ENCODE measurements at places on chromosomes 16 and 17.

- DNase-seq: no peak
Observed at GRCh38 chr17:77382356-77382911, 241.7 kb downstream of the SEC14L1 start.

- DNase-seq: no peak
Observed at GRCh38 chr17:70829876-70830275, 660.5 kb downstream of the KCNJ2 start.

GRCh38 chr16:75803753-75804152 is 77.5 kb upstream of the CPHXL start:
- DNase-seq: no peak

- peak; percentile 39 for DNase-seq
Observed at GRCh38 chr17:41967141-41967920, 736 bp downstream of the CNP start.

GRCh38 chr16:82016964-82017363 is 5.7 kb upstream of the SDR42E1 start:
- no peak for DNase-seq

DNA sequence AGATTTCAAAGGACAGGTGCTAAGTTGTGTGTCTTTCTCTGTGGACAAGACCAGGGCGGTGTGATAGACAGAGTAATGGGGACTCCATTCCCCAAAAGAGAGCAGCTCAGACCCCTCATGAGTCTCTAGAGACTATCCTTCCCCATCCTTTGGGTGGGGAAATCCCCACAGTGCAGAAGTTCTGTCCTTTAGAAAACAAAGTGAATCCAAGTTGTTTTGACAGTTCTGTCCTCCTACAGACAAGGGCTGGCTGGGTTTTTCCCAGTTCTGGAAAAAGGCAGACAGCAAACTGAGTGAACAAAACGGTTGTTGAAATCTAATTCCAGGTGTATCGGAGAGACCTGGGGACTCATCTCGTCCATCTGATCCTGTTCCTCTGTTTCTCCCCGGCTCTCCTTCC is 11.0 kb upstream of the HAS3 start:
- DNase-seq: no peak

GRCh38 chr16:58970775-58971174 is 236.7 kb upstream of the GOT2 start:
- DNase-seq: no peak

- DNase-seq: no peak
Observed at GRCh38 chr16:9128346-9129342, 37.2 kb downstream of the HAPSTR1 start.

DNA sequence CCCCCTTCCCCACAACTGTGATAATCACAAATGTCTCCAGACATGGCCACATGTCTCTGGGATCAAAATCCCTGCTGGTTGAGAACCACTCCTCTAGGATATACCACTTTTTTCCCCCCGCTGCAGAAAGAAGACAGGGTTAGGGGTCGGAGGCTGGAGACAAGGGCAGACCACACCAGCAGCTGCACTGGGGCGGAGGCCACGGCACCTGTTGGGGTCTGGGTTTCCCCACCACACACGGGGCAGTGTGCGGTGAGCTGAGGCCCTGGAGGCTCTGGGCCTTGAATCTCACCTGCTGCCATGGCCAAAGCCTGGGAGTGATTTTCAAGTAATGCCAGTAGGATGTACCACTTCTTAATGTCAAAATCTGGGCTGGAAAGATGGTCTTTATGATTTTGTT is 320.5 kb downstream of the SNX29 start:
- DNase-seq: no peak

DNA sequence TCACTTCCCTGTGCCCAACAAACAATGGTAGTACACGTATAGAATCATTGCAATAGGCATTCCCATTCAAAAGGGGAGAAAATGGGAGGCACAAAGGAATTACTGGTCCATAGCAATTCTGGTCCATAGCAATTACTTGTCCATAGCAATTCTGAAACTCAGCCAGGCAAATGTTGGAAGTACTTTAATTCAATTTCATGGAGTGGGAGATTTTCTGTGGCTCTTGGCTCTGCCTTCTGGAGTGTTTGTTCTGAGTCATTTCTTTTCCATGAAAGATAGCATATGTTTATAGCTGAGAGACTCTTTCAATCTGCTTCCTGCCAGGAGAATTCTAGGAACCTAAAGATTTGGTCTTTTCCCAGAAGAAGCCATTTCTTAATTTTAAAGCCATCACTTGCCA is 182.8 kb upstream of the ELAC2 start:
- DNase-seq: no peak

DNA sequence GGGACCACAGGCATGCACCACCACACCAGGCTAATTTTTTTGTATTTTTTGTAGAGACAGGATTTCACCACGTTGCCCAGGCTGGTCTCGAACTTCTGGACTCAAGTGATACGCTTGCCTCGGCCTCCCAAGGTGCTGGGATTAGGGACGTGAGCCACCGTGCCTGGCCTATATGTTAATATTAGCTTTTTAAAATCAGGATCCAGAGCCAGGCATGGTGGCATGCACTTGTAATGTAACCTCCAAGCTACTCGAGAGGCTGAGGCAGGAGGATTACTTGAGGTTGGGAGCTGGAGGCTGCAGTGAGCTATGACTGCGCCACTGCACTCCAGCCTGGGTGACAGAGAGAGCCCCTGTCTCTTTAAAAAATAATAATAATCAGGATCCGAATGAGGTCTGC is 8.5 kb upstream of the ADCY7 start:
- no peak for DNase-seq

- DNase-seq: peak; percentile 55
Observed at GRCh38 chr17:59572301-59572924, 7.0 kb downstream of the DHX40 start.

DNA sequence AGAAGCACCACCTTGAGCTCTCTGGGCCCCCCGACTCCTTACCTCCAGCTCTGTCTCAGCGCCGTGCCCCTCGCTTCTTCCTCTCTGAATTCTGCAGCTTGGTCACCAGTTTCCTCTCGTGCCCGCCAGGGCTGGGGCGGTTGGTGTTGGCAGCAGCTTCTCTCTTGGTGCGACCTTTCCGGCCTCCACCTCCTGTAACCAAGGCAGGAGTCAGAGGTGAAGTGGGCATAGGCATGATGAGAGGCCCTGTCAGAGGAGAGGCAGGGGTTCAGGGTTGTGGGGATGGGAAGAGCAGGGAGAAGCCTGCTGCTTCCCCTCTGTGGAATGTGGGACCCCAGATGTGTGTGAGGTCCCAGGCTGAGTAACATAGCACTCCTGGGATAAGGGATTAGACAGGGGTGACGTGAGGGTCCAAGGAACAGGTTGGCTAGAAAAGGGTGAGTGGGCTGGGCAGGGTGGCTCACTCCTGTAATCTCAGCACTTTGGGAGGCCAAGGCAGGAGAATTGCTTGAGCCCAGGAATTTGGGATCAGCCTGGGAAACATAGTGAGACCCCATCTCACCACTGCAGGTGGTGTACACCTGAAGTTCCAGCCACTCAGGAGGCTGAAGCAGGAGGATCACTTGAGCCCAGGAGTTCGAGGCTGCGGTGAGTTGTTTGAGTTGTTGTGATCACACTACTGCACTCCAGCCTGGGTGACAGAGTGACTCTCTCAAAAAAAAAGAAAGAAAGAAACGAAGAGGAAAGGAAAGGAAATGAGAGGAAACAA is 626 bp downstream of the NUPR1 start:
- no peak for DNase-seq
